Ascending aorta (tissue), 2 donors: ENCODE measurements at places on chromosomes 12 and 14.

GRCh38 chr12:93918262-93918661 is 230.1 kb upstream of the PLXNC1 start:
- DNase-seq: no peak

DNA sequence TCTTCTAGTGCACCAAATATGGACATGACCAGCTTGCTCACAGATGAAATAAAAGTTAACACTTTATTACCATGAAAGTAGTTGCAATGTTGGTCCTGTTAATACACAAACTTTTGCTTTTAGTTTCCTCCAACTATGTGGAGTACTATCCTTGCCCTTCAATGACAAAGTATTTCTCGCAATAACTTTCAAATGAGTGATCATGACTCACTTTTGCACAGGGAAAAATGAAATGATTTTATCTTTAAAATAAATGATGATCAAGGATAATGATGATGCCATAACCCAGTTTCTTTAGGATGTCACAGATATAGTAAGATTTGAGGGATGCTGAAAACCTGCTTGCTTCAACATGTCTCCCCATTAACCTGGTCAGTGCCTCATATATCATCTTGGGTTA is 254.0 kb upstream of the KITLG start:
- DNase-seq: no peak

GRCh38 chr12:6376079-6376869 is 911 bp upstream of the SCNN1A start:
- DNase-seq: no peak

DNA sequence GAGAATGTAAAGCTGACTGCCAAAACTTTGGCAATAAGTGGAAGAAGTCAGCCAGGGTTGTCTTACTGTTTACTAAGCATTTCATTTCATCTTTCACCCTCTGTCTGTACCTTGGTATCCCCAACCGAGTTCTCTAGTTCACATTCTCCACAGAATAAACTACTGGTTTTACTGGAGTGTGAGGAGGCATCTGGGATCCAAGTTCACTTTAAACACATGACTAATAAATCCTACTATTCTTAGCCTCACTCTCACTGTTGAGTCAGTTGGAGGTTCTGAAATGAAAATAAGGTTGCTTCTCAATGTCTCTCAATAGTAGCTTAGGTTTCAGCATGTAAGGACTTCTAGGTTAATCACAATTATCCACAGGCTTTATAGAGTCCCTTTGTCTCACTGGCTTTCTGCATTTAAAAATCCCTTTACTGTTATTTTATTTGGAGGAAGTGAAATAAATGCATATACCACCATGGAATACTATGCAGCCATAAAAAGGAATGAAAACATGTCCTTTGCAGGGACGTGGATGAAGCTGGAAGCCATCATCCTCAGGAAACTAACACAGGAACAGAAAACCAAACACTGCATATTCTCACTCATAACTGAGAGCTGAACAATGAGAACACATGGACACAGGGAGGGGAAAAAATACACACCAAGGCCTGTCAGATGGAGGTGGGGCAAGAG is 95.8 kb downstream of the EPS8 start:
- no peak for DNase-seq

- DNase-seq: no peak
These were observed 345.7 kb upstream of the SFSWAP start for GRCh38 chr12:131364903-131365820.
